Thymus (tissue), 14 donors: ENCODE measurements at places on chromosomes 3 and 15. TPM values are rescaled to one million over a fixed set of nuclear protein-coding genes. Genes with fewer than 3 reads are reported as not detected.

DNA sequence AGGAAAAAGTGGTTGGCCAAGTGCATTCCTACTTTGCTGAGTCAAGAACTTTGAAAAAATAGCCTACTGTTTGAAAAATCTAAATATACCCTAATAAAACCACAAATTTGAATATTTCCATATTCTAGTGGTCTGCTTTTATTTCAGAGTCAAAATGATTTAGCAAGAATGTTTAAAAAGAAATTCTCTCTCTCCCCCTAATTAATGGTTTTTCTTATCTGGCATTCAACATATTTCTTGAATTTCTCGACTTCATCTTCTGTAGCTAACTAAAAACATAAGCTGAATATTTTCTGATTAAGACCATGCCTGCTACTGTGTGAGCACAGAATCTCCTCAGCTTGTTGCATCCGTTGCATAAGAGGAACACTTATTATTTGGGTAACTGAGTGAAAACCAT, 563.5 kb upstream of the TBL1XR1 start:
- no peak for DNase-seq

SLC28A1 gene
- 0.05 TPM for total RNA-seq

GRCh38 chr3:42652611-42653302, 740 bp upstream of the ZBTB47 start:
- DNase-seq, result no peak

GRCh38 chr3:189490337-189490736, 140.9 kb upstream of the TP63 start:
- DNase-seq, result no peak

DNA sequence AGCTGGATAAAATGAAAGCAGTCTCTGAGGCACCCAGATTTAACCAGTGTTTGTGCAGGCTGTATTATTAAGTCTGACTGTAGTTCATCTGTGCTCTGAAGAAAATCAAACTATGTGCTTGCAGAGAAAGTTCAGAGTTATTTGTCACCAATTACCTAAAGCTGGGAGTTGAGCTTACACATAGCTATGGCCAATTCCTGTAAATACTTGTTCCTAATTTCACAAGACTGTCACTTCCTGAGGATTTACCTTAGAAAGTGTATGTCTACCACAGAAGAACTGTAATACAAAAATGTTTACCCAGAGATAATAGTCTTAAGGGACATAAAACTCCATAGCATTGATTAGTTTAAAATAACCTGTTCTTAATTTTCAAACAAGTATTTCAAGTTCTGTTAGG, 628.4 kb upstream of the TGFBR2 start:
- no peak for DNase-seq
